ACHN (cell line): ENCODE measurements at places on chromosomes 16 and 17.

DNA sequence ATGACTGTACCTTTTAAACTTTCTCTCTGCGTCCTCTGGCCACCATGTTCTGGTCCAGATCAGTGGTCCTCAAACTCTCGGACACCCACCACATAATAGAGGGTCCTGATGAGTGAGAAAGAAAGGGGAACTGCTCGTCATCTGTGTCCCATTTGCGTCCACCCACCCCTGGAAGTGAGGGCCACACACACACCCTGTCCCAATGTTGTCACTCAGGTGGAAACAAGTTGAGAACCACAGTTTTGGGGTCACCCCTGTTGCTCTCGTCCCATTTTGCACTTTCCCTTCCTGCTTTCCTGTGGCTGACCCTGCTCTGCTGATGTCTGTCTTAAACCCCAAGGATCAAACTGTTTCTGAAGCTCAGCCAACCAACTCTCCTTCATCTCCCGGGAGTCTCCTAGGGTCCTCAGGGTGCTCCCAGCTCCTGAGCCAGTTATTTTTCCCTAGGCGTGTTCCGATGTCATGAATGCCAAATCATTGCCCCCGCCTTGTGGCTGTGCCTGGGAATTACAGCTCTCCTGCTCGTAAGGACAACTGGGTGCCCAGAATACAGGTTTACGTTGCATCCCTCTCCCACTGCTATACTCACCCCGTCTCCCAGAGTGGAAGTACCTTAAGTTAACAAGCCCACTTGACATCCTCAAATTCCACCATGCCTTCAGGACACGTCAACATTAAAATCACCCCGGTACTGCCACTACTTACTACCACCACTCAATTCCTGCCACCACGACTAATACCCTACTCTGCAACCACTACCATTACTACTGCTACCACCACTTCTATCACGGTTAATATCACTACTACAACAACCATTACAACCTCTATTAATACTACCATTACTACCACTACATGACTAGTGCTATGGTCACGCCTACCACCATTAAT lies 26.0 kb upstream of the HNF1B start:
- DNase-seq = peak; percentile 83

DNA sequence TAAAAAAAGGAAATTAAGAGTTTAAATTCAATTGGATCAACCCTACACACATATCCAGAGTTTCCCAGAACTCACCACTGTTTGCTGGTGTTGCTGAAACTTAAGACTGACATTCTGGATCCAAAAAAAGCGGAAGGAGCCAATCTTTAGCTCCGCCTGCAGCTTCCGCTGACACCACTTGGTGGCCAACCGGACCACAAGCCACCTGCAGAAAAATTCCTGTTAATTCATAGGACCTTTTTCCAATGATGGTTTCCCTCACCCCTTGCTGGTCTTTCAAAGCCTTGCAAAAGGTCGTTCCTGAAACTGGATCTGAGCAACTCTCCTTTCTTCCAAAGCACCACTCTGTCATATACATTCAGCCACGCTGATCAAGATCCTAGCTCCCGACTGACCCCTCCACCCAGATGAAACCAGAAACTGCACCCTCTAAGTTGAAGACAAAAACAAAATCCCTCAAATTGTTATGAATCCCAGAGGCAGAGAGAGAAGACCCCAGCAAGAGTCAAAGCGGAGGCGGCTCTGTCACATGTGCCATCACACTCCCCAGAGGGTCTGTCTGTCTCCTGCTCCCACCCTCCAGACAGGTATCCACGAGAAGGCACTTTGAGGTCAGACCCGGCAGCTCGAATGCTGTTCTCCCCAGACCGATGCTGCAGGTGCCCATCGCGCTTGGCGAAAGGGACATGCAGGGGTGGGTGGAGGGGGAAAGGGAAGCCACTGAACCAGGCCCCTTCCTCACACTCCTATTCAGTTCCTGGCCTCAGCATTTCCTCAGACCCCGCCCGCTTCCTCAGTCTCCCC lies 773 bp downstream of the BLTP2 start:
- DNase-seq = peak; percentile 70

DNA sequence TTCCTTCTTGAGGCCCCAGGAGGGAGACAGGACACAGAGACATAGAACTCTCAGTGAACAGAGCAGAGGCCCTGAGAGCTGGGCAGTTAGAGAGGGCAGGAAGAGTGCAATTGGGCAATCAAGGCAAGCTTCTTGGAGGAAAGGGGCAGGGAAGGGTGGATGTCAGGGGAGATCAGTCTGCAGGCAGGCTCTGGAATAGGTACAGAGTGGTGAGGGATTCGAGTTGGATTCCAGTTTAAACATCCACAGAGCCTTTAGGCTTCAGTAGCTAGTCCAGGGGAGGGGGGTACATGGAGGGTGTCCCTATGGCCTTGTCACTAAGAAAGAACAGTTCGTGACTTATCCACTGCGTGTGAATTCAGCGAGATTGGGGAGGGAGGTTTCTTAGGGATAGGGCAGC lies 2.0 kb downstream of the PYY start:
- DNase-seq = no peak

DNA sequence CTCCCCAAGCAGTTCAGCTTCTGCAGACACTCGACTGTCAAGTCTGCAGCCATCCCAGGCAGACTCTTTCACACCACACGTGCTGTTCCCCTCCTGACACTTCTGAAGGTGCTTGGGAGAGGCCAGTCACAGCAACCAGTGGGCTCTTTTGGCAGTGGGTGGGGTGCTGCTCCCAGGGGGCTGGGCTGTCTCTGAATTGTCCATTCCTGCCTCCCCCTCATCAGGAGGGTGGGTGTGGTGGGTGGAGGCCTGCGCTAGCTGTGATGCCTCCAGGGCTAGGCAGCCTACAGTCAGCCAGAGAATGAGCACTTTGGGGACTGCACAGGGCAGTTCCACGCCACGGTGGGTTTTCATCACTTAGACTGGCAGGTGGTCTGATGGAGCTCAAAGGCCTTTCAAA lies 10.3 kb downstream of the STARD3 start:
- no peak for DNase-seq

DNA sequence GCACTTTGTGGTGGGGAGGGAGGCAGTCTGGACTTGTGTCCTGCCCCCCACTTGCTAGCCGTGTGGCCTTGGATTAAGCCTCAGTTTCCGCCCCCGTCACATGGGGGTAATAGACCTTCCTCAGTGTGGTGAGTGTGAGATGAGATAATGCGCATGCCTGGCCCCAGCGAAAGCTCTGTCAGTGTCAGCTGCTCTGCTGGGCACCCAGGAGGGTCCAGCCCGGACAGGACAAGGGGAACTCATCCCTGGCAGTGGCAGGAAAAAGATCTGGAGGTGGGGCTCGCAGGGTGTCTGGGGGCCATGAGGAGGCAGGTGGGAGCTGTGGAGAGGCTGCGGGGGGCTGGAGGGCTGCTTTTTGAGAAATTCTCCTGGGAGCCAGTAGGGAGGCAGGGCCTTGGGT lies 63.5 kb downstream of the SRCIN1 start:
- no peak for DNase-seq

- no peak for DNase-seq
Measured at GRCh38 chr17:27577121-27577761, 53.7 kb upstream of the LGALS9 start.

DNA sequence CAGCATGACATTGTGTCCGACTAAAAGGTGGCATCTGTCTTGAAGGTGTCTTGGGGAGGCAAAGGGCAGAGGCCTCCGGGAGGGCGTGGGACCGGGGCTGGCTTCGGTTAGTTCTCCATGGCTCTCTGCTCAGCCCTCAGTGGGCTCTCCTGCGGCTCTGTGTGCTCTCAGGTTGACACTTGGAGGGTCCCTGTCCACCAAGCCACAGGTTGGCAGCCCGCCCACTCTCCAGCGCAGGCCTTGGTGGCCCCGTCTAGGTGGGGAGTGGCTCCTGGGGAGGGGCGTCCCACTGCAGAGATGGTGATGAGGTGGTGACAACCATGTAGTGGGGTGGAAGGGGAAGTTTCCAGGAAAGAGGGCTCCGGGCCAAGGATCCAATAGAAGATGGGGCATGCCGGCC lies 31.6 kb downstream of the ADGRG5 start:
- no peak for DNase-seq

DNA sequence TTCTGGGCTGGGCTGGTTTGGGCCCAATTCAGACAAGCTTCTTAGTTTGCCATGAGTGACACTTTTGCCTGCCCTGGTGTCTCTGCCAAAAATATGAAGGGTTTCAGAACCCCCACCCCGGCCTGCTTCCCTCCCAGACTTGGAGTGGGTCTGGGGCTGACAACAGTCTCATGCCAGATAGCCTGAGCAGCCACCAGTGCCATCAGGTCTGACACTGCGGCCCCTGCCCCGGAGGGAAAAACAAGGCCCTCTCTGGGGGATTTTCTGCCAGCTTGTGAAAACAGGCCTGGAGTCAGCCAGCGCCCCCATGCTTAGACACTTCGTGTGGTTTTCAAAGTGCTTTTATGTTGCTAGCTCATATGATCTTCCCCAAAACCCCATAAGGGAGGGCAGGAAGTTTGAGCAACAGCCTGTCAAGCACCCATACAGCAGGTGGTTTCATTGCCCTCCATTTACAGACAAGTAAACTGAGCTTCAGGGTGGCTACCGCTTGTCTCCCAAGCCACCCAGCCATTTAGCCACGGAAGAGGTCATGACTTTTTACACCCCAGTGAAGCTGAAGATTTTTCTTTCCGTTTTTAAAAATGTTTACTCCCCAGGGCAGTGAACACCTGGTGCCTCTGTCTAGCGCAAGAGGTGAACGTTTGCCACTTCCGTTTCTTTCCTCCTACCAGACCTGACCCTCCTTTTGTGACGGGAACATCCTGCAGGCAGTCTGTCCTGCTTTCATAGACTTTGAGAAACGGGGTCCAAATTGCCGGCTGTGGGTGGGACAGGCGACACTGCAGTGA lies 300.6 kb downstream of the SEC14L1 start:
- no peak for DNase-seq

- DNase-seq = no peak
Measured at GRCh38 chr16:66832661-66833305, 2.0 kb upstream of the NAE1 start.

GRCh38 chr16:6019490-6019991 lies 921.9 kb upstream of the EEF2KMT start:
- DNase-seq = no peak

- no peak for DNase-seq
Measured at GRCh38 chr17:63635290-63635689, 13.1 kb downstream of the MAP3K3 start.

- peak; percentile 93 for DNase-seq
Measured at GRCh38 chr17:57834146-57834741, 15.6 kb downstream of the MRPS23 start.

DNA sequence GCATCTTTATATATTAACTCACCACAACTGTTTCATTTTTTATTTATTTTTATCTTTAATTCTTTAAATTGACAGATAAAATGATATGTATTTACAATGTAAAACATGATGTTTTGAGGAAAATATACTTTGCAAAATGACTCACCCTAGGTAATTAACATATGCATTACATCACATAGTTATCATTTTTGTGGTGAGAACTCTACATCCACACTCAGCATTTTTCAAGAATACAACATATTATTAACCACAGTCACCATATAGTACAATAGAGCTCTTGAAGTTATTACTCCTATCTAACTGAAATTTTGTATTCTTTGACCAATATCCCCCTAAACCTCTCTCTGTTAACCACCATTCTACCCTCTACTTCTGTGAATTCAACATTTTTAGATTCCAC lies 194.7 kb upstream of the KIF2B start:
- DNase-seq = peak; percentile 62

- DNase-seq = no peak
Measured at GRCh38 chr16:79439901-79440300, 160.6 kb downstream of the MAF start.

DNA sequence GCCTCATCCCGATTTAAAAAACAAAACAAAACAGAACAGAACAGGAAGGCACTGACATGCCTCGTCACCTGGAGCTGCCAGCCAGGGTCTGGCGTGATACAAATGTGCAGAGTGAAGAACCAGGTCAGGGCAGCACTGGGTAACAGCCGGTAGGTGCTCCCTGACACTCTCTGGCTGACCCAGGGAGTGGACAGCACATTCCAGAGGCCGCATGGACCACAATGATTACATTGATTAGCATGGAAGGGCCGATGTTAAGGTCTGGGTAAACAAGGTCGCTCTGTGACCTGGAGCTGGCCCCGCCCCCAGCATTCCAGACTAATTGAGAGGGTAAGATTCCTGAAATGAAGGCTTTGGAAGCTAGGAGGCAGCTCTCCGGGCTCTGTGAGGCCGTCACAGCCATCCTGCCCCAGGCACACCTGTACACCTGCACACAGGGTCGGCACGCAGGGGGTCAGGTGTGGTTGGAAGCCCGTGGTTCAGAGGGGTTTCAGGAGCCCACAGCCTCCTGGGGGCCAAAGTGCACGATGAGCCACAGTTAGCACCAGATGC lies 21.4 kb downstream of the PIEZO1 start:
- DNase-seq = no peak

DNA sequence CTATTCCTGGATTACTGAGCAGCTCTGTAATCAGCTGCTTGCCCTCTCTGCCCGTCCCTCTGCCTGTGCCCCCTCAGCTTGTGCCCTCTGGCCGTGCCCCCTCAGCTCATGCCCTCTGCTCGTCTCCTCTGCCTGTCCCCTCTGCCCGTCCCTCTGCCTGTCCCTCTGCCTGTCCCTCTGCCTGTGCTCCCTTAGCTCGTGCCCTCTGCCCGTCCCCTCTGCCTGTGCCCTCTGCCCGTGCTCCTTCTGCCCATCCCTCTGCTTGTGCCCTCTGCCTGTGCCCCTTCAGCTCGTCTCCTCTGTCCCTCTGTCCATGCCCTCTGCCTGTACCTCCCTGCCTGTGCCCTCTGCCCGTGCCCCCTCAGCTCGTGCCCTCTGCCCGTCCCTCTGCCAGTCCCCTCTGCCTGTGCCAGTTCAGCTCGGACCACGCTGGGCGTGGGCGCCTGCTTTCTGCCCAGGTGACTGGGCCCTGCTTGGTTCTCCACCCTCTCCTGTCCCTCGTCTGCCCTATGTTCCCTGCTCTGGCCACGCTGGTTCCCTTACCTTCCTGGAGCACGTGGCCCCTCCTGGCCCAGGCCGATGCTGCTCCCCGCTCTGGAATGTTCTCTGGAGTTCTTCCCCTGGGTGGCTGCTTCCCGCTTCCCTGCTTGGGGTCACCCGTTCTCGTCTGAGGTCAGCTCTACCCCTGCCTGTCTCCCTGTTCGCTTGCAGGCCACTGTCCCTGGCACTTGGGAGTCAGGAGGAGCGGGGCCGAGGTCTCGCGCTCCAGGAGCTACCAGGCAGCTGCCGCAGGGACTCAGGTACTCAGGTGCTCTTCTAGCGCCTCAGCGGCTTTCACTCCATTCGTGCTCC lies 63.9 kb downstream of the BANP start:
- no peak for DNase-seq

DNA sequence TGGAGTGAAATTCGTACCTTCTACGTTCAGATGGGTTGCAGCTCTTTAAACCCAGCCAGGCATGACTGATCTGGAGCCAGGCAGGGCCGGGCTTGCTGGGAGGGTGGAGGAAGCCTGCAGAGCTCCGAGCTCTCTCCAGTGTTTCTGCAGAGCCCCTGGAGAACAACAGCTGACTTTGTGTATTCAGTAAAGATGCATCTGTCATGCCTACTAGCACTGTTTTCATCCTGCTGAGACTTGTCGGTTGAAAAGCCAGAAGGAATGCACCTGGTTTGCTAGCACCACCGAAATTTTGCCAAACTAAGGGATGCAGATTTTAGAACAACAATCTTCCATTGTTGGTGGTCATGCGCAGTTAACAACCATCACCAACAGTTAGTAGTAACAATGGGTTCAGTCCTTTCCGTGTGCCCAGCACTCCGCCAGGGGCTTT lies 22.4 kb upstream of the SCNN1B start:
- DNase-seq = no peak

GRCh38 chr17:46895171-46895570 lies 27.8 kb upstream of the GOSR2 start:
- DNase-seq = no peak
